ENCODE measurements at places on chromosomes 13 and 19.

DNA sequence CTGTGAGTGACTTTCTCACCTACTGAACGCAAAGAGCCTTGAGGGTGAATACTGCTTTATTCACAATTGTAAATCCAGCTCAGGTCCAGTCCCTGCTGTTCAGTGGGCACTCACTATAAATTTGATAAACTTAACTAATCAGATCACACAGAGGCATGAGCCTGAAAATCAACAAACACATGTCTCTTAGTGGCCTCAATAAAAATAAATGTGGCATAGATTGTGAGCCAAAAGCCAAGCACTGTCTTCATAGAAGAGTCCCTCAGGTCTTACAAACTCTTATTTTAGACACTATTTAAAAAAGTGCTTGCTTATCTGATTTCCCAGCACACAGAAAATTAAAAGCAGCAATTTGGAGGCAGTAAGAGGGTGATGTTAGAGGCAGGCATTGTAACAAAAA is 957.7 kb downstream of the SLITRK5 start:
- no peaks in the 10 kb centered on the region for H3K4me1 ChIP-seq
- H3K36me3 ChIP-seq = no peaks in the 10 kb centered on the region
- no peak overlapping the region for H3K4me3 ChIP-seq
- no peak overlapping the region for H3K27ac ChIP-seq

DNA sequence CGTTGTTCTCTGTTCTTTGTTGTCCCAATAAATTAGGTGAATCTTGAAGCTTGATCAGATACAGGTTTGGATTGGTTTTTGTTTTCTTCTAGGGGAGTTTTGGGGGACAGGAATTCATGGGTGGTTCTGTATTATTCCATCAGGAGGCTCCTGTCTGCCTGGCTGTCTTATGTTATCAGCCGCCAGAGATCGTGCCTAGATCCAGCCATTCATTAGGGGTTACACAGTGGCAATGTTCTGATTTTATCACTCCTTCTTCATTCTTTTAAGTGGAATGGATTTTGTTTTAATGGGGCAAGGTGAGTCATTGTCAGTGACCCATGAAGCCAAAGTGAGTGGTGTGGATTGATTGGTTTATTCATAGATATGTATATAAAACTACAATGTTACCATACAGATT is 71.9 kb downstream of the CHST8 start:
- no peak for DNase-seq
- H3K4me1 ChIP-seq = no peaks in the 10 kb centered on the region
- no peak overlapping the region for H3K4me3 ChIP-seq
- H3K36me3 ChIP-seq = no peaks in the 10 kb centered on the region
- no peaks in the 10 kb centered on the region for H3K27me3 ChIP-seq
- no peak overlapping the region for H3K27ac ChIP-seq

GRCh38 chr13:111614613-111615012 is 294.2 kb downstream of the TEX29 start:
- no peak for DNase-seq
- H3K36me3 ChIP-seq = no peaks in the 10 kb centered on the region
- H3K4me1 ChIP-seq = no peaks in the 10 kb centered on the region
- H3K27ac ChIP-seq = no peak overlapping the region
- no peak overlapping the region for H3K4me3 ChIP-seq

DNA sequence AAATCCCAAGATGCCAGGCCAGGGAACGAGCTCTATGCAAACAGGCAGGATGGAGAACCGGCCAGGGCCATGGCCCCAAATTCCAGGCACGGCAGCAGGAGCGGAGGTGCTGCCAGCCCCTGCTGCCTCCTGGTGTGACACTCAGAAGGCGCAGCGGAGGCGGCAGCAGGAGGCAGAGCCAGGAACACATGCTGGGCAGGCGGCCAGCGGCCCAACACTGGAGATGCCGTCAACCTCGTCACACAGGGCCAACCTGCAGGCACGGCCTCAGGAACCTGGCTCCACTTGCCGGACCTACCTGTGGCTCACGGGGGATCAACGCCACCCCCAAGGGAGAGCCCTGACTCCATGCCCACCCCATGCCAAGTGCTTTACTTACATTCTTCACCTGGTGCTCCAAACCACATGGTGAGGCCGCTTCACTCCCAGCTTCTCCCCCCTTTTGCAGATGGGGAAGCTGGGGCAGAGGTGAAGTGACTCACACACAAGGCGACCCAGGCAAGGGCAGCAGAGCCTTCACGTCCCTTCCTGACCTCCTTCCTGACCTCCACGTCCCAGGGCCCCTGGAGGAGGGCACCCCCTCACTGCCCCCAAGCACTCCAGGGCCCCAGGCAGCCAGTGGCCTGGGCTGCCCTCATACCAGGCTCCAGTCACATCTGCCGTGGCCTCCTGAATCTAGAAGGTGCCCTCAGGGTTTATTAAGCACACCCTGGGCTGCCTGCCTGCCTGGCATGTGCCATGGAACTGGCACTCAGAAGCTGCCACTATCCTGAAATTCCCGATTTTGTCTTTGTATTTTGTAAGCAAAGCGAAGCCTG is 43.5 kb downstream of the GGACT start:
- H3K27me3 ChIP-seq = no peaks in the 10 kb centered on the region
- no peak overlapping the region for H3K4me3 ChIP-seq
- H3K4me1 ChIP-seq = peaks cover 29% of the 10 kb centered on the region
- no peak for DNase-seq

DNA sequence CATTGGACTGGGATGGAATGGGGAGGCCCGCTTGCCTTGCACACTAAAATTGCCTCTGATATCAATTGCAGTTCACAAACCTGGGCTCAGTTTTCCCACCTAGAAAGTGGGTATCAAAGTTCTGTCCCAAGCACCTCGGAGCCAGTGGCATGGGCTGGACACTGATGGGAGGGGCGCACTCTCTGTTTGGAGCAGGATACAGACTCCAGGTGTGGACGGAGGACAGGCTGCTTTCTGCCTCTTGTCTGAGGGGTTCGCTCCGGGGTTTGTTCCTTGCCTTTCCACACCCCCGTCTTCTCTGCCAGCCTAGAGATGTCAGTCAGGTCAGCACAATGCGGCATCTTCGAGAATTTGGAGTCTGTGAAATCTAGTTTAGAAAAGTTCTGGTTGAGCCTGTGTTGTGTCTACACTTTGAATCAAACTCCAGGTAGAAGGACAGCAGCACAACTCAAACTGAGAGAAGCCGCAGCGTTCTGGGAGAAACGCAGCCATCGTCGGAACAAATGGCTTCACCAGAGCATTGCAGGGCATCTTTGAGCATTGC is 141.9 kb downstream of the TEX29 start:
- H3K27ac ChIP-seq = no peak overlapping the region
- peaks cover 85% of the 10 kb centered on the region for H3K27me3 ChIP-seq
- no peak overlapping the region for H3K4me3 ChIP-seq
- H3K36me3 ChIP-seq = no peaks in the 10 kb centered on the region
- DNase-seq = no peak
- no peaks in the 10 kb centered on the region for H3K4me1 ChIP-seq

DNA sequence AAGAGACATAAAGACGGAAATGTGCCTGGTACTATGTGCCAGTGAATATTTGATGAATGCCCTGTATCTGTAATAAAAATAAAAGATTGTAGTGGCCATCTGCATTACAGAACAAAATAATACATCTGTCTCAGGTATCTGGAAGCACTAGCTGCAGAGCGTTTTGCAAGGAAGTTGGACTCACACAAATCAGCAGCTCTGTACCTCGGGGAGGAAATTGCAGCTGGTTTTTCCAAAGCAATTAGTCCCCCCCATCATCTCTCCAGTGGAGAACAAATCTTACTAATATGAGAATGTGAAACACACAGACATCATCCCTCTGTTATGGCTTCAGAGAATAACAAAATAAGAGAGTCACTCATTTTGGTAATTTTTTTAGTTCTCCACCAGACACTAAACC is 245.3 kb downstream of the ITGBL1 start:
- no peaks in the 10 kb centered on the region for H3K27me3 ChIP-seq
- no peak overlapping the region for H3K4me3 ChIP-seq
- H3K36me3 ChIP-seq = no peaks in the 10 kb centered on the region
- DNase-seq = no peak
- no peaks in the 10 kb centered on the region for H3K4me1 ChIP-seq
- H3K27ac ChIP-seq = no peak overlapping the region

DNA sequence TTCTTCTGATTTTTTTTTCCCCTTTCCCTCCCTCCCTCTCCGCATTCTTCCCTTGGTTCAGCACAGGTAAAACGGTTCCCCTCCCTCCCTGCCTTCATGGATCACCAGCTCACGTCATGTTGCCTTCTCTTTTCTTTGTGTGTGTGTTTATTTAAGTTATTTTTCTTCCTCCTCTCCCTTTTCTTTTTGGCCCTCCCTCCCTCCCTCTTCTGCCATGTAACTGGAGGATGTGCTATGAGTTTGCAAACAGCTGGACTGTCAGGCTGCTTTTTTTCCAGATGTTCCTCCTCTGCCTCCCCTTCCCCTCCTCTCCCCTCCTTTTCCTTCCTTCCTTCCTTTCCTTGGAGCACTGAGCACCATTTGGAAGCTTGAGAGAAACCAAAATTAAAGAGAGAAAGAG is 2.0 kb downstream of the LENG9 start:
- H3K27ac ChIP-seq = peak overlapping the region; percentile 97
- H3K4me3 ChIP-seq = peak overlapping the region; percentile 66
- peak; percentile 45 for DNase-seq
- H3K36me3 ChIP-seq = peaks cover 41% of the 10 kb centered on the region

GRCh38 chr13:109145631-109146030 is 516.2 kb downstream of the MYO16 start:
- H3K27ac ChIP-seq = peak overlapping the region; percentile 80
- no peak overlapping the region for H3K4me3 ChIP-seq
- no peaks in the 10 kb centered on the region for H3K27me3 ChIP-seq
- no peaks in the 10 kb centered on the region for H3K36me3 ChIP-seq
- H3K4me1 ChIP-seq = peaks cover 64% of the 10 kb centered on the region

GRCh38 chr19:1270213-1270853 is 1.2 kb downstream of the CIRBP start:
- peaks cover 84% of the 10 kb centered on the region for H3K4me1 ChIP-seq
- peak overlapping the region; percentile 58 for H3K4me3 ChIP-seq
- H3K27me3 ChIP-seq = no peaks in the 10 kb centered on the region
- H3K36me3 ChIP-seq = peaks cover 48% of the 10 kb centered on the region
- DNase-seq = no peak

DNA sequence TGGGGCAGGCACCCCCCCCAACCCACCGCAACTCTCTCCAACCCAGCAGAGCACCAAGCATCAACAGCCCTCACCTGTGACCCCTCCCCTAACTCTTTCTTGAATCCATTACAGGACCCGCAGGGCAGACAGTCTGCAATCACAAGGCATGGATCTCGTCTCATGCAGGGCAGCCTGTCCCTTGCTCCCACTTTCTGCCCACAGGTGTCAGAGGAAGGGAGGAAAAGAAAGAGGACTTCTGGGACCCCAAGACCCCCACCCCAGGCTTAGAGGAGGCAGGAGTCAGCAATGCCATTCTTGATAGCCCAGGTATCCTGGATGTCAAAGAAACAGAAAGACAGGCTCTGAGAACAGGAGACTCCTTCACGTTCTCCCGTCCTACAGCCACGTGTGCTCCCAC is 47.4 kb upstream of the TUBGCP3 start:
- H3K27ac ChIP-seq = no peak overlapping the region
- H3K36me3 ChIP-seq = no peaks in the 10 kb centered on the region
- DNase-seq = no peak
- H3K4me1 ChIP-seq = no peaks in the 10 kb centered on the region
- H3K27me3 ChIP-seq = peaks cover 50% of the 10 kb centered on the region
- no peak overlapping the region for H3K4me3 ChIP-seq

DNA sequence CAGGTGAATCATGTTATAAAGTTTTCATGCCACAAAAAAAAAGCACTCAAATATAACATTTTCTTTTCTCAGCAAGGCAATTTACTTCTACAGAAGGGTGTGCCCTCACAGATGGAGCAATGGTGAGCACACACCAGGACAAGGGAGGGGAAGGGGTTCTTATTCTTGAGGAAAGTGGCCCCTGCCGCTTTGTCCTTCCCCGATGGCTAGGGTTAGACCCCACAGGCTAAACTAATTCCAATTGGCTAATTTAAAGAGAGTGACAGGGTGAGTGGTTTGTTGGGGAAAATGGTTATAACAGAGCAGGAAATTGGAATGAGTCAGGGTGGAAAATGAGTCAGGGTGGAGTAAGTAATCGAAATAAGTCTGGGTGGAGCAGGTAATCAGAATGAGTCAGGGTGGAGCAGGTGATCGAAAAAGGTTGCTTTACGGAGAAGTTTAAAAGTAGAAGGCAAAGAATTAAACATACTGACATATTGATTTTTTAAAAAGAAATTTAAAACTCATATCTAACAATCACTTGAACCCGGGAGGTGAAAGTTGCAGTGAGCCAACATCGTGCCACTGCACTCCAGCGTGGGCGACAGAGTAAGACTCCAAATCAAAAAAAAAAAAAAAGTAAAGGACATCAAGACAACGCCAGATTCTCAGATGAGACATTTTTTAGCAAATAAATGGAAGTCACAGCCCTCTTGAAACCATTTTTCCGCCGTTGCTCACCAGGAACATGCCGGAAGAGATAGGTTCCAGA is 813 bp downstream of the ZNF562 start:
- peaks cover 30% of the 10 kb centered on the region for H3K36me3 ChIP-seq
- H3K4me3 ChIP-seq = peak overlapping the region; percentile 60
- DNase-seq = peak; percentile 19
- peak overlapping the region; percentile 89 for H3K27ac ChIP-seq

DNA sequence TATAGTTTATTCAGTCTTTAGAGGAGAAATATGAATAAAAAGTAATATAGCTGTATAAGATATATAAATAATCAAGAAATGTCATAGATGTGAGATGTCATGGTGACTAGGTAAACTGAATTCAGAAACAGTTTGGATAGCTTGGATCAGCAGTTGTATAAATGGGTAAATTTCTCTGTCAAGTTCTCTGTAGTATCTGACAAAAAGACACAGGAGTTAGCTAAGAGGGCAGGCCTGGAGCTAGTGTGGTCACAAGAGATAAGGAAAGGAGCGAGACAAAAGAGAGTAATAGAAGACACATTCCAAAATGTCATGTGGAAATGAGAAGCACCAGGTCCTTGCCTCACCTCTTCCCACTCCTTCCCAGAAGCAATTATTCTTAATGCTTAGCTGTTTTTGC is 349.0 kb downstream of the LMO7 start:
- H3K4me1 ChIP-seq = no peaks in the 10 kb centered on the region
- H3K27ac ChIP-seq = no peak overlapping the region
- no peak overlapping the region for H3K4me3 ChIP-seq
- peaks cover 12% of the 10 kb centered on the region for H3K27me3 ChIP-seq

DNA sequence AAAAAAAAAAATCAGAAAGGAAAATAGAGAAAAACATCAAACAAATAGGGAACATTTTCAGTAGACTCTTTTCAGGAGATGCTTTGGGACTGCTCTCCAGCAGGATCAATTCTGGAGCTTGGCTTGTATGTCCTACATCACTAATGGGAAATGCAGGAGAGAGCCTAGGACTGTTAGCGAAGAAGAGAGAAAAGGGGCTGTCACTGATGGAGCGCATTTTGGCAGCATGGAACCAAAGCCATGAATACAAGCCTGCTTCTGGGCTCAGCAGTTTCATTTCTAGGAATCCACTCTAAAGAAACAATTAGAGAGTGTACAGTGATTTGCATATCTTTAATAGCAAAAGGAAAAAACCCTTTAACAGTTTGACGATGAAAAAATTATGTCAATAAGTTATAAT is 203.9 kb downstream of the NUFIP1 start:
- no peaks in the 10 kb centered on the region for H3K4me1 ChIP-seq
- H3K27ac ChIP-seq = no peak overlapping the region
- no peak for DNase-seq
- no peaks in the 10 kb centered on the region for H3K36me3 ChIP-seq
- H3K4me3 ChIP-seq = no peak overlapping the region
- no peaks in the 10 kb centered on the region for H3K27me3 ChIP-seq

Data from A673 (cell line).